Activated CD8-positive, alpha-beta memory T cell treated with anti-CD3 and anti-CD28 coated beads for 24 hours (primary cell): ENCODE measurements at places on chromosomes 7 and 10.

DNA sequence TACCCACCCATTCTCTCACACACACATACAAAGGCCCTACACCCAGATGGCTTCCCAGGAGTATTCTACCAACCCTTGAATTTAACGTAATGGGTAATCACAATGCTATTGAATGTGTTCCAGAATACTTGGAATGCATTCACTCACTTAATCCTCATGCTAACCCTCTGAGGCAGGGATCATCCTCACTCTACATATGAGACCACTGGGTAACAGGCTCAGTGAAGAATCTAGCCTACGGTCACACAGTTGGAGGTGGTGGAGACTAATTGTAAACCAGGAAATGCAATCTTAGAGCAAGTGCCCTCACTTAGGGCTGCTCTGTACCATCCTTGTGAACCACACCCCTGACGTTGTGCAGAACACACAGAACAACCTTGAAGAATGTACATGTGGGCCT is 87.5 kb downstream of the PPP1R3C start:
- no peak for DNase-seq

GRCh38 chr7:28937619-28938018 is 20.5 kb downstream of the TRIL start:
- no peak for DNase-seq

- no peak for DNase-seq
Measured at GRCh38 chr10:80161321-80162083, 29.0 kb downstream of the PLAC9 start.

GRCh38 chr10:2358586-2358985 is 621.3 kb upstream of the ADARB2 start:
- DNase-seq: no peak

GRCh38 chr7:39510864-39511354 is 55.3 kb upstream of the YAE1 start:
- no peak for DNase-seq

DNA sequence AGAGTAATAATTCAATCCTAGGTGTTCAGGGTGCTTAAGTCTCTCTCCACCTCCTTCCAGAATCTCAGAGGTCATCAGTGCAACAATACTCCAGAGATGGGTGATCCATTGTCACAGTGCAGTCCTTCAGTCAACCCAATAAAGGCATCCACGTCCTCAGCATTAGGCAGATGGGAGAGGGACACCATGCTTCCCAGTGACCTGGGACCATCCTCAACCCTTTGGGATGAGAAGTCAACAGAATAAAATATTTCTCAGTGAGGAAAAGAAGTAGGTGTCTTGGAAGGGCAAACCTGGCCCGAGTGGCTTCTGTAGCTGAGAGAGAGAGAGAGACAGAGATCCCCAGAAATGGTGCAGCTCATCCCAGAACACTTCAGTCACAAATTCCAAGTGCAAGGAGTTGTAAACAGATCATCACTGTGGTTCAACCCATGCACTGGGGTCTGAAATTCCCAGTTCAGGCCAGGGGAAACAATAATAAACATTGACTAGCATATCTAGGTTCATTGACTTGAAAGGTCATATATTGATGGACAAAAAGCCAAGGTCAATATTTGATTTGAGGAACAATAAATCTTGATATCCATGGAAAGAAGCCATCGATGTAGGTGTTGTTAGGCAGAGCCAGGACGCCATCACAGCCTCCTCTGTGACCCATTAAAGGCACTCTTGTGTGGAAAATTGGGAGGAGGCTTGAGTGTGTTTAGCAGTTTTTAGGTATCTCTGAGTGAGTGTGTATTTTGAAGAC is 256.0 kb upstream of the ZMIZ1 start:
- DNase-seq: no peak

GRCh38 chr10:28274475-28274874 is 28.4 kb downstream of the MPP7 start:
- no peak for DNase-seq

GRCh38 chr7:22082553-22082885 is 136.8 kb upstream of the CDCA7L start:
- DNase-seq: no peak

DNA sequence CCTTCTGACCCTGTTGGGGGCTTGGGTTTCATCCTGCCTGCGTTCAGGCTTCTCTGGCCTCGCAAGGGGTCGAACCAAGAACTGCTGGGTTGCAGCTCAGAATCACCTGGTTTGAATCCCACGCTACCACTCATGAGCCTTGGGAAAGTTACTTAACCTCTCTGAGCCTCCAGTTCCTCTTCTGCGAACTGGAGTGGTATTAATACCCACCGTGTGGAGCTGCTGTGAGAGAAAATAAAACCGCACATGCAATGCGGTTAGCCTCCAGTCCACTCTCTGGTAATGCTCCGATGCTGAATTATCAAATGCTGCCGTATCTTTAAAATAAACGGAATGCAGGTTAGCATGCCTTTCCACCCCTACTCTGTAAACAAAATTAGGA is 171.9 kb downstream of the ARHGAP12 start:
- no peak for DNase-seq

- no peak for DNase-seq
Measured at GRCh38 chr7:155237297-155237696, 60.4 kb upstream of the INSIG1 start.

GRCh38 chr7:16765436-16765859 is 11.9 kb downstream of the TSPAN13 start:
- DNase-seq: no peak

GRCh38 chr10:86159797-86160196 is 206.8 kb downstream of the GRID1 start:
- no peak for DNase-seq
